Stromal cell of bone marrow (primary cell): ENCODE measurements at places on chromosomes 12 and 14.

- DNase-seq: no peak
Observed at GRCh38 chr12:6426882-6427671, 17.7 kb upstream of the CD27 start.

DNA sequence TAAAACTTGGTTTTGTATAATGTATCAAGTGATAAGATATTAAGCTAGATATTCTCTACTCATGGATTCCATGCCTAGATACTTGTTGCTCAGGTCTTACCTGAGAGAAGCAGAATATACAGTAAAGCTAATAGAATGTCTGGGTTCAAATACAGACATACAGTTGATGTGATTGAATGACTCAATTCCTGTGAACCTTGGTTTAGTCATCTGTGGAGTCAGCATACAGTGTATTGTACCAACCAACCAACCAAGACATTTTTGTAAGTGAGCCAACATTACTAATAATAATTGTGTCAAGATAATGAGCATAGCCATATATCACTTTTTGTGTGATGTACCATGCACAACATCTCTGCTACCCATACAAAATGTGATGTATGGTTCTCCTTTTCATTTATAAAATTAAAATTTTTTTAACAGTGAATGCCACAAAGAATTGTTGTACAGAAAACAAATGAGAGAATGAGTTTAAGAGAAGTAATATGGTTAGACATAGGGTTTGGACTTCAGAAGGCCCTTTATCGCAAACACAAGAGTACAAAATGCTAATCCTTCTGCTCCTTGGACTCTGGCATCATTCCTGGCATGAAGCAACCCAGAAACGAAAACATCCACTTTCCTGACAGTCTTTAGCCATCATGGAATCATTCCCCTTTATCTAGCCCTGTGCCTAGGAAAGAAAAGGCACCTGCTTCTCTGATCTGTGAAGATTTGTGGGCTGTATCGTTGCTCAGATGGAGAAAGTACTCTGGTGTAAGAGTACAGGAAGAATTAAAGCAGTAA lies 977.2 kb upstream of the USP15 start:
- no peak for DNase-seq

GRCh38 chr14:59208224-59208814 lies 19.9 kb downstream of the DAAM1 start:
- peak; percentile 45 for DNase-seq

DNA sequence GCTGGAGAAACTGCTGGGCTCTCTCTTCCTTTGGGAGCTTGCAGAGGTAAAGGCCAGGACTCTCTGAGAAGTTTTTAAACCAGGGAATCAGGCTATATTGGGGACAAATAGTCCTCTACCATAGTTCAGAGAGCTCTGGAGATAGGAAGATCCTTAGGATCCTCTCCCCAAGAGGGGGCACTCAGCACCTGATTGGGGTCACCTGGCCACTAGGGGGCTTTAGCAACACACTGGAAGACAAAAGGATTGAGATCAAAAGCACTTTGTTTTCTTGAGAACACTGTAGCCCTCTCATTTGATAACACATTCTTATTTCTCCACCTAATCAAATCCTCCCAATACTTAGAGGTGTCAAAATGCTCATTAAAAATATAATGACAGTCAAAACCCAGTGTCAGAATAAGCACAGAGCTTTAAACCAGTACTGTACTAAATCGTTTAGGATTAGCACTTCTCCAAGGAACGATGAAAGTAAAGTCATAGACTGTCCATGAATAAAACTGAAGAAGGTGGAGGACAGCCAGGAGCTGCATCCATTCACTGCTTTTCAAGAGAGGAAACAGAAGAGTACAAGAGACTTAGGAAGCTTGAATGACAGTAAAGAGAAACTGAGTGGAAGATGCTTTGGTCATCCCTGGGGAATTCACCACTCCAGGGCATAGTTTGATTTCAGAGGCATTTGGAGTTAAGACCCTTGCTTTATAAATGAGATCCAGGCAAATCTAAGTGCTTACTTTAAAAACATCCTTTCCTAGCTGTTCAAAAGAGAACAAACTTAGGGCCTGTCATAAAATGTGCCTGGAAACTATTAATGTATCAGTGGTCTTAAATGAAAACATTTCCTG lies 26.5 kb downstream of the BMP4 start:
- no peak for DNase-seq

GRCh38 chr12:15494329-15495046 lies 172.2 kb downstream of the PTPRO start:
- no peak for DNase-seq

DNA sequence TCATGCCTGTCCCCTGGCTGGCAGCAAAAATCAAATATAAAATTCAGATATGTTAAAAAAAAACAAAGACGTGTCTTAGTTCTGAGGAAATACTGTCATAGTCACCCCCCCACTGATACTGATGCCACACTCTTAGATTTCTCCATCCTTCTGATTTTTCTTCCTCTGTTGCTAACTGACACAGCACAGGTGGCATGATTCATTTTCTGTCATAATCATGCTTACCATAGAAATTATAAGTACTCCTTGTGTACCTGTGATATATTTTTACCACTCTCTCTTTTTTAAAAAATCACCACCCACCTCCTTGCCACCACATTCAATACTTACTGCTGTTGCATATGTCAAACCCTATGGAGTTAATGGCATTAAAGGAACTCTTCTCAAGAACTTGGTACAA lies 209.2 kb downstream of the PPM1H start:
- DNase-seq: no peak

DNA sequence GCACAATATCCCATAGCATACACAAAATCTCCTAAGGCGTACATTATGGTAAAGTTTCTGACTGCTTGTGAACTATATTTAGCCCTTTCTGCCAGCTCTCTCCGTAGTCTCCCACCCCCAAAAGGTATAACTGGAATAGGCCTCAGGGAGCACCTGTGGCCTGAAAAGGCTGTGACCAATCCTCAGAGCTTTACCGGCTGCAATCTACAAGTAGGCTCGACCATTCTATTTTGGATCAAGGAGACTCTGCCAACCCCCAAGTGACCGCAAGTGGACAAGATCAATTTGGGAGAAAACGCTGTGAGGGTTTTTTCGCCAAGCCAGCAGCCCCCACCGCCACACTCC lies 1.2 kb downstream of the PPTC7 start:
- DNase-seq: no peak

- no peak for DNase-seq
Observed at GRCh38 chr14:88228522-88229236, 94.4 kb downstream of the KCNK10 start.

DNA sequence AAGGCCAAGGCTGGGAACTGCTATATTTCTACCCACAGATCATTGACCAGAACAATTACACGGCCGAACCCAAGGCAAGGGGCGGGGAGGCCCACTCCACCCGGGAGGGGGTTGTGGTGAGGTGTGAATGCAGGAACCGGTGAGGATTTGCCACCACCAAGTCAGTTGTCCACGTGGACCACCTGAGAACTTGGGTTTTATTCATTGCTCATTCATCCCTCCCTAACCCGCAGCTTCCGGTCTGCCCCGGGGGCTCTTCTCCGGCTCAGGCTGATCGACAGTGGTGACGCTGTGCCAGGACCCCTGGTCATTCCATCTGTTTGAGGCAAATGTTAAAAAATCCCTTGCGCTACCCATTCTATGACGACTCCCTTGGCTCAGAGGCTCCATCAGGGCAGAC lies 127.7 kb upstream of the RTL1 start:
- DNase-seq: no peak

- no peak for DNase-seq
Observed at GRCh38 chr12:26813812-26814211, 19.2 kb downstream of the ITPR2 start.

DNA sequence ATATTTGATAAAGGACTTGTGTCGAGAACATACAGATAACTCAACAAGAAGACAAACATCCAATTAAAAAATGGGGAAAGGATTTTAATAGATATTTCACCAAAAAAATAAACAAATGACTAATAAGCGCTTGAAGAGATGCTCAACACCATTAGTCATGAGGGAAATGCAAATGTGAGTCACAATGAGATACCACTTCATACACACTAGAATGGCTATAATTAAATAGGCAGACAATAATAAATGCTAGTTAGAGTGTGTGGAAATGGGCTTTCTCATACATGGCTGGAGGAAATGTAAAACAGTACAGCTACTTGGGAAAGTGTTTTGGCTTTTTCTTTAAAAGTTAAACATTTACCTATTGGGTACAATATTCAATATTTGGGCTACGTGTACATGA lies 34.8 kb downstream of the DLK1 start:
- DNase-seq: peak; percentile 13

DNA sequence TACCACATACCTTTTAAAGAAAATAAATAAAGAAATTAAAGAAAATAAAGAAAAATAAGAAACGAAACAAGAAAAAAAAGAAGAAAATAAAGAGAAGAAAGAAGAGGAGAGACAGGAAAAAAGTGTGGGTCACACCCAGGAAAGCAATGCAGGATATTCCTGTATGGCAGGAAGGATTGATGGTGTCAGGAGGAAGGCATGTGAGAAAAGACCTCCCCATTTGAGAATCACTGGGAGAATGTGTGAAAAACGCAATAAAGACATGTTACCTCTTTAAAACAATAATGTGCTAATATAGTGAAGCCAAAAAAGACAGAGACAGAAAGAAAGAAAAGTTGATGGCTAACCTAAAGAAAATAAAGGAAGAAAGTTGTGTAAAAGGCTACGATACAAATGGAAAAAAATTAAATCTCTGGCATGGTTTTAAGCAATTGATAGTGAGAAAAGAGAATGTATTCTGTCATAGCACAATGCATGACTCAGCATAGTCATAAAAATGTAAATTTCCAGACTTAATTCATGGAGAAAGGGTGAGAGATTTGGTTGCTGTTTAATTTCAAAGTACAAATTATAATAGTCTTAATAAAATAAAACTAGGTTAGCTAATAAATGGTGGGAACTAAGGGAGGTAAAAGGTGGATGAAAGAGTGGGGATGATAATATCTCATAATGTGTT lies 24.3 kb upstream of the FOXG1 start:
- DNase-seq: no peak

DNA sequence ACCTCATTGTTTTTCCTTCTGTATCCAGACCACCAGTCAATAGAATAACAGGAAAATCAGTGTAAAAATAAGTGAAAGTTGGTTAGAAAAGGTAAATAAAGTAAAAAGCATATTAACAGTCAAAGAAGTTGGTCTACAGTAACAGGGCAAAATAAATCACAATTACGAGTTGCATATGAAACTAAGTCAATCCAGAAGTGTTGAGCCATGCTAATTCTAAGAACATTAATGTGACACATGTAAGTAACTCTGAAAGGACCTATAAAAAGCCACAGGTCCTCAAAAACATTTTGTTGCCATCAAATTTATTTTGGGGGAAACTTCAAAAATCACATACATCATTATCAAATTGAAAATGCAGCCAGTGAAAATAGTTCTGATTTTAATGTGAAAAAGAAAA lies 56.4 kb downstream of the LRP6 start:
- DNase-seq: no peak

DNA sequence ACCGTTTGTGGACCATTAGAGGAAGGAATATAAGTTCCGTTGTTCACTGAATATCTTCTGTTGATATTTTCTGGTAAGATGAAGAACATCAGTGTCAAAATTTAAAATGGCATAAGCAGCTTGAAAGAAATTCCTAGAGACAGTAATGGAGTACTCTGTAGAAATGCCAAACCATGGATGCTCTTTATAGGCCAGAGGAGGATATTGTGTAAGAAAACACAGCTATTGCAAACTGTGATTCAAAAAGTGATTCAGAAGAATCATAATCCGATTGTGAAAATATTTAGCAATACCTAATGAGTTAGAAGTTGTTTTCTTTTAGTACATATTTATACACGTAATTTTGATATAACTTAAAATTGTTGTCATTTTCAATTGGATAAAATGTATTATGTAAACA lies 102.8 kb downstream of the SLC16A7 start:
- DNase-seq: peak; percentile 81

DNA sequence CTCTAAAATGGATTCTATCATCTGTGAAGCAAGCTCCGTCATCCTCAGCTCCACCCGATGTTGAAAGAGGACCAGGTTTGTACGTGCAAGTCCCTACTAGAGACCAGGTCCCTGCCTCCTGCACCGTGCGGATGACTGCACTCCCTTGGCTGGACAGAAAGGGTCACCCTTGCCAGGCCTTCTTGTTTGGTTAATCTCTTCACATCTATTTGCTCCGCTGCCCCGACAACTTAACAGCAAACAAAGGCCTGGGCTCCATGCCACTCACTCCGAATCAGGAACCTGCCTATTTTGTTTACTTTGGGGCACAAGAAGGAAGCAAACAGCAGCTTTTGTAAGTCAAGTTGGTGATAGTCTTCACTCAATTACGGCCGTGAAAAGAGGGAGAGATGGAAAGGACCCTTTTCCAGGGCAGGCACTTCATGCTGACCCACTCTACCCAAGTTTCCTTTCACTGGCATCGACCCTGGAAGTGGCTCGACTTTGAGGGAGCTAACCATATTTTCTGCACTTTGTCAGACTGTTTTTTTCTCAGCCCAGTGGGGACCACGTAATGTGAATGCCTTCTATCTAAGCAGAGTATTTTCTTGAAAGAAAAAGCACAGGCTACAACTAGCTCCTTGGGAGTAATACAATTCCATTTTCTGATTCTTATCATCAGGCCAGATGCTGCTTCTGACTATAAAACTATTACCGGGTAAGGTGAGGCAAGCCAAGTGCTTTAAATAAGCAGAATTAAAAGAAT lies 202.6 kb downstream of the FOXN3 start:
- no peak for DNase-seq

GRCh38 chr14:72366619-72367018 lies 434.4 kb downstream of the RGS6 start:
- DNase-seq: no peak

GRCh38 chr14:89428546-89429198 lies 11.6 kb upstream of the FOXN3 start:
- DNase-seq: no peak

- no peak for DNase-seq
Observed at GRCh38 chr12:113285679-113286610, 49.0 kb downstream of the SLC8B1 start.

GRCh38 chr14:94462219-94462551 lies 9.6 kb upstream of the SERPINA11 start:
- no peak for DNase-seq

GRCh38 chr12:44465139-44465538 lies 411.0 kb downstream of the NELL2 start:
- DNase-seq: no peak

GRCh38 chr14:51576117-51576430 lies 75.6 kb upstream of the FRMD6 start:
- no peak for DNase-seq
